ENCODE measurements at places on chromosomes 3 and 15.

DNA sequence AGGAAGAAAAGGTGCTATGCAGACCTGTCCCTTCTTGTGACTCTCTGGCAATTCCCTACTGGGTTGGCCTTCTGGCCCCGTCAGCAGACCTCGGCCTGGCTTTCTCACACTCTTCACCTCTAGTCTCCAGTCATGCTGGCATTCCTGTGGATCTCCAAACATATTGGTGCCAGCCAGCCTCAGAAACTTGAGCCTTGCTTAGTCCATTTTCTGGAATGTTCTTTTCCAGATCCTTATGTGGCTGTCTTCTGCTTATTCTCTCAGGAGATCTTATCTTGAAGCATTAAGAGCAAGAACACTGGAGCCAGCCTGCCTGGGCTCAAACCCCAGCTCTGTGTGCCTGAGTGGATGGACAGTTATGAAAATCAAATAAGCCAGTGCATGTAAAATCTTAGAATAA lies 88.2 kb upstream of the NTRK3 start:
- DNase-seq = no peak

- no peak for DNase-seq
Measured at GRCh38 chr15:52103217-52104207, 9.1 kb downstream of the BCL2L10 start.

- no peak for DNase-seq
Measured at GRCh38 chr3:195755391-195755790, 34.6 kb downstream of the MUC20 start.

- DNase-seq = no peak
Measured at GRCh38 chr3:30660136-30660535, 53.7 kb downstream of the TGFBR2 start.

GRCh38 chr3:186969607-186970006 lies 39.3 kb downstream of the ST6GAL1 start:
- no peak for DNase-seq

DNA sequence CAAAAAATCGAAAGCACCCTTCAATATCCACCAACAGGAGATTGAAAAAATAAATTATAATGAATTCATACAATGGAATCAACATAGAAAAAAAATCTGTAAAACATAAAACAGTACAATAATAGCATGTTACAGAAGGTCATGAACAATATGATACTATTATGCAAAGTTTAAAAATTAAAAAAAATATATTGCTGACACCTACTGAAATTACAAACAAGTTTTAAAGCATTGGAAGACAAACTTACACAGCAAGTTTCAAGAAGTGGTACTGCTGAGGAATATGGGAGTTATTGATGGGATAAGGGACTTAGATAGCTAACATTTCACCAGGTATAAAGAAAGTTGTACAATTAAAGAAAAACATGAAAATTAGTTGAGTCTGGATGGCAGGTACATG lies 89.4 kb downstream of the EFL1 start:
- DNase-seq = no peak
